Naive B cell (primary cell): ENCODE measurements at places on chromosomes 6 and 20.

- peaks cover 13% of the 10 kb centered on the region for H3K4me1 ChIP-seq
- peaks cover 16% of the 10 kb centered on the region for H3K36me3 ChIP-seq
- H3K27me3 ChIP-seq = peaks cover 43% of the 10 kb centered on the region
- DNase-seq = no peak
These were observed 234.7 kb upstream of the SULF2 start for GRCh38 chr20:48019940-48020339.

DNA sequence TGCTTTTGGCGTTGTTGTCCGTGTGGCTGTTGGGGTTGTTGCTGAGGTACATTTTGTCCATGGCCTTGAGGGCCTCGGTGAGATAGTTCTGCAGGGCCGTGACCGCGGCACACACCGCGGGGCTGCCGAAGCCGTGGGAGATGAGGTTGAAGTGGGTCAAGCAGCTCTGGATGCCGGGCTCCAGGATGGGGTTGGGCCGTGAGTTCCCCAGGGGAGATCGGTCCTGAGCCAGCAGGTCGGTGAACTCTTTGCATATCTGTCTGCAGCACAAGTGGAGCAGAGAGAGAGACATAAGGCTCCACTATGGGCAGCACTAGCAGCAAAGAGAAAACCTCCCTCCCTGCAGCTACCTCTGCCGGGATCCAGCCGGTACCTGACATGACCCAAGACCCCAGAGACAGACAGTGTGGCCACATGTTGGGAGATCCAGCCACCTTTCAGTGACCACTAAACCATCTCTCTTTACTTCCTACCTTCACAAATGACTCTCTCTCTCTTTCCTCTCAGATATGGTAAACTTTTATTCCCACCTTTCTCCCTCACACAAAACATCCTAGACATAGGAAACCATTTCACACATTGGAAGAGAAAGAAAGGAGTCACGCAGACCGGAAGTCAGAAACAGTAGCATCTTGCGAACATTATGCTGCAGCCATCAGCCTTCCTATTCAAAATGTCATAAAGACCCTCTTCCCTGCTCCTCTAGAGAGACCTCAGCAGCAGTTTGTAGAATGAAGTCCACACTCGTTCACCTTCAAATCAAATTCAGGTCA lies 16.2 kb downstream of the TFAP2A start:
- no peak overlapping the region for H3K4me3 ChIP-seq
- H3K36me3 ChIP-seq = peaks cover 9% of the 10 kb centered on the region
- H3K4me1 ChIP-seq = peaks cover 7% of the 10 kb centered on the region

GRCh38 chr20:20367575-20368417 lies at the start of gene INSM1:
Gene INSM1 (plus strand): TSS chr20:20368104. CDS start chr20:20368268, 164 bp downstream.
- peaks cover 19% of the 10 kb centered on the region for H3K4me1 ChIP-seq
- H3K27ac ChIP-seq = no peak within 1 kb of the TSS
- no peak for DNase-seq
- peaks cover 67% of the 10 kb centered on the region for H3K27me3 ChIP-seq
- peak within 1 kb of the TSS; percentile 79 for H3K4me3 ChIP-seq

- no peak for DNase-seq
- H3K4me1 ChIP-seq = no peaks in the 10 kb centered on the region
- peaks cover 11% of the 10 kb centered on the region for H3K27me3 ChIP-seq
- H3K36me3 ChIP-seq = no peaks in the 10 kb centered on the region
- H3K27ac ChIP-seq = no peak overlapping the region
- no peak overlapping the region for H3K4me3 ChIP-seq
These were observed 45.9 kb downstream of the RIPOR3 start for GRCh38 chr20:50645253-50646068.

DNA sequence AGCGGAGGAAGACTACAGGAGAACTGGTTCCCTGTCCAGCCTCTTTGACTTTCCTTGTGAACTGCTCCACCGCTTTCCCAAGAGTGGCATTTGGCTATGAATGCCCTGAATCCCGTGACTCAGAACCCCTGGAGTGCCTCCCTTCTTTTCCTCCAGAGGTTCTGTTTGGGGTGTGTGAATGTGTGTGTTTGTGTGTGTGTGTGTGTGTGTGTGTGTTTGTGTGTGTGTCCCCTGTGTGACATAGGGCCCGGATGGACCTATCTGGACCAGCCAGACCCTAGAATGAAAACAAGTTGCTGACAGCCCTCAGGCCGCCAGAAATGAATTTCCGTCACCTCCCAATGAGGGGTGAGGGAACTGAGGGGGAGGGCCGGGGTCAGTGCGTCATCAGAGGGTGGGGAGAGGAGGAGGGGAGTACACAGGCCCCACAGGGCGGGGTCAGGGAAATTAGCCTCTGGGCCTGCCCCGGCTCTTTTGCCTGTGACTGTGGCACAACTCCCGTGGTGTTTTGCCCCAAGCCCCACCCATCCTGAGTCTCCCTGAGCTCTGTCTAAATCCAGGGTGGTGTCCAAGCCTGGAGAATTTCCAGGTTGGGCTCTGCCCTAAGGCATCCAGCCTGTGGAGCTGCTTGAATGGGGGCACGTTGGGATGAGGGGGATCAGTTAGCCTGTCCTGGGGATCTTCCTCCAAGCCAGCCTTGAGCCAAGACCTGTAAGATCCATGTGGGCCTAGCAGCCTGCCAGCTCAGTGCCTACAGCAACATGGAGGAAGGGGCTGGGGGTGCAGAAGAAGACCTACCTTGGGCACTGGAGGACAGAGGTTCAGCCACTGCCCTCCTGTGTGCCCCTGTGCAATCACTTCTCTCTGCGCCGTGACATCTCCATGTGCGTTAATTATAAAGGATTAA lies 15.2 kb upstream of the MRPS18A start:
- peaks cover 39% of the 10 kb centered on the region for H3K4me1 ChIP-seq
- peak overlapping the region; percentile 91 for H3K27ac ChIP-seq
- DNase-seq = peak; percentile 44
- no peaks in the 10 kb centered on the region for H3K36me3 ChIP-seq

DNA sequence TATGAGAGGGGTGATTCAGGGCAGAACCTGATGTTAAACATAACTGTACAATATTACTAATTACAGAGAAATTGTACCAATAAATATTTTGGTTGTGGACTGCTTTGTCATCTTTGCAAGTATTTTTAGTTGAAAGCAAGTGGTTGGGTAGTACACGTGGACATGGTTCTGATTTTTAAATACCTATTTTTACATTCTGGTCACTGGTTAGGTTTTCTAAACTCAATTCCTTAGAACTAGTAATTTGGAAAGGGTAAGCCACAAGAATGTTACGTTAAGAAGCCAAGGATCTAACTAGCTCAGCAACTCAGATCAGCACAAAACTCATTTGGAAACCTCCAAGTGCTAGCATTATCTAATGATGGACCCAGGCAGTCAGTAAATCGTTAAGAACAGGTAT lies 2.7 kb downstream of the EPB41L2 start:
- no peaks in the 10 kb centered on the region for H3K36me3 ChIP-seq
- no peaks in the 10 kb centered on the region for H3K27me3 ChIP-seq
- DNase-seq = no peak
- peaks cover 22% of the 10 kb centered on the region for H3K4me1 ChIP-seq
- no peak overlapping the region for H3K27ac ChIP-seq

DNA sequence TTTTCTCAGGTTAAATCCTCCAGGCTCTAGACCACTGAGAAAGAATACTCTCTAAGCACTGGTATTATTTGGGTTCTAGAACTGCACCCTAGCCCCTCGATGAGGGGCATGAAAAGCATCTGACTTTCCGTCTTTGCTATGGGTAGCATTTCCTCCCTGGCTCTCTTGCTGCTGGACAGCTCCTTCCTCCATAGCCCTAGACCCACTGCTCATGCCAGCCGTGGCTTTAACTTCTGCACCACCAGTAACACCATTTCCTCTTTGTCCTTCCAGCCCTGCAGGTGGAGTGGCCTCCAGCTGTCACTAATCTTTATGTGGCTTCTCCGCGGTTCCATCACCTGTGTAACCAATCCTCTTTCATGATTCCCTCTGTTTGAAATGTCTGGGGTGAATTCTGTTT lies 194.9 kb downstream of the SCP2D1 start:
- no peak overlapping the region for H3K27ac ChIP-seq
- peaks cover 9% of the 10 kb centered on the region for H3K27me3 ChIP-seq
- H3K4me3 ChIP-seq = no peak overlapping the region
- DNase-seq = no peak
- H3K4me1 ChIP-seq = no peaks in the 10 kb centered on the region

- no peaks in the 10 kb centered on the region for H3K27me3 ChIP-seq
- no peaks in the 10 kb centered on the region for H3K36me3 ChIP-seq
- no peak overlapping the region for H3K27ac ChIP-seq
- H3K4me3 ChIP-seq = no peak overlapping the region
- peak; percentile 5 for DNase-seq
- no peaks in the 10 kb centered on the region for H3K4me1 ChIP-seq
These were observed 33.1 kb upstream of the LCA5 start for GRCh38 chr6:79570129-79571029.

GRCh38 chr6:51105357-51105756 lies 286.7 kb downstream of the TFAP2B start:
- no peaks in the 10 kb centered on the region for H3K4me1 ChIP-seq
- DNase-seq = no peak
- no peaks in the 10 kb centered on the region for H3K36me3 ChIP-seq

DNA sequence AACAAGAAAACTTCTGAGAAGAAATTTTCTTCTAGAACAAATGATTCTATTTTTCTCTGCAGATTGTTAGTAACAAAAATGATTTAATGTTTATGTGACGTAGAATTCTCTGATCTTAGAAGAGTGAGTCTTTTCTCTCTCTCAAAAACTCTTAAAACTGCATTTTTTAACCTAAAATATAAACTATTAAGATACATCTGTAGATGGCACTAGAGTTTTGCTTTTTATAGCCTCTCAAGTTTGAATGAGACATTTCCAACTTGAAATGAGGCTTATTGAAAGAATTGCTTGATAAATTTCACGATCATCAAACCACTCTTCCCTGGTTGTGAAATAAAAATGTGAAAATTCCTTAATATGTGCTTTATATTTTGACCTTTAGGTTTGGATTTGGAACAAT lies 53.8 kb downstream of the PHF3 start:
- H3K27me3 ChIP-seq = no peaks in the 10 kb centered on the region
- DNase-seq = no peak
- no peak overlapping the region for H3K4me3 ChIP-seq
- no peak overlapping the region for H3K27ac ChIP-seq
- H3K36me3 ChIP-seq = peaks cover 5% of the 10 kb centered on the region

GRCh38 chr20:58908941-58909340 lies 56.4 kb downstream of the GNAS start:
- peak overlapping the region; percentile 36 for H3K4me3 ChIP-seq
- peak overlapping the region; percentile 64 for H3K27ac ChIP-seq
- H3K4me1 ChIP-seq = peaks cover 42% of the 10 kb centered on the region
- no peak for DNase-seq

GRCh38 chr6:169976301-169977081 lies 225.1 kb downstream of the ERMARD start:
- H3K27me3 ChIP-seq = no peaks in the 10 kb centered on the region
- DNase-seq = no peak
- H3K4me3 ChIP-seq = no peak overlapping the region
- H3K36me3 ChIP-seq = no peaks in the 10 kb centered on the region
- no peak overlapping the region for H3K27ac ChIP-seq

- no peak for DNase-seq
- H3K4me3 ChIP-seq = no peak overlapping the region
- no peak overlapping the region for H3K27ac ChIP-seq
- no peaks in the 10 kb centered on the region for H3K27me3 ChIP-seq
- H3K4me1 ChIP-seq = no peaks in the 10 kb centered on the region
- H3K36me3 ChIP-seq = no peaks in the 10 kb centered on the region
These were observed 198.2 kb upstream of the PLCB4 start for GRCh38 chr20:8870652-8871051.

GRCh38 chr6:73610444-73611275 lies 43.1 kb downstream of the SLC17A5 start:
- no peaks in the 10 kb centered on the region for H3K4me1 ChIP-seq
- DNase-seq = peak; percentile 39
- no peak overlapping the region for H3K4me3 ChIP-seq
- H3K27ac ChIP-seq = no peak overlapping the region
- H3K36me3 ChIP-seq = peaks cover 15% of the 10 kb centered on the region

GRCh38 chr6:168864541-168865460 lies 388.8 kb downstream of the THBS2 start:
- H3K36me3 ChIP-seq = no peaks in the 10 kb centered on the region
- H3K27ac ChIP-seq = no peak overlapping the region
- H3K27me3 ChIP-seq = peaks cover 4% of the 10 kb centered on the region
- no peaks in the 10 kb centered on the region for H3K4me1 ChIP-seq
- no peak overlapping the region for H3K4me3 ChIP-seq

GRCh38 chr6:170096803-170097504 lies 193.9 kb downstream of the DLL1 start:
- H3K27me3 ChIP-seq = no peaks in the 10 kb centered on the region
- H3K27ac ChIP-seq = no peak overlapping the region
- no peaks in the 10 kb centered on the region for H3K4me1 ChIP-seq

DNA sequence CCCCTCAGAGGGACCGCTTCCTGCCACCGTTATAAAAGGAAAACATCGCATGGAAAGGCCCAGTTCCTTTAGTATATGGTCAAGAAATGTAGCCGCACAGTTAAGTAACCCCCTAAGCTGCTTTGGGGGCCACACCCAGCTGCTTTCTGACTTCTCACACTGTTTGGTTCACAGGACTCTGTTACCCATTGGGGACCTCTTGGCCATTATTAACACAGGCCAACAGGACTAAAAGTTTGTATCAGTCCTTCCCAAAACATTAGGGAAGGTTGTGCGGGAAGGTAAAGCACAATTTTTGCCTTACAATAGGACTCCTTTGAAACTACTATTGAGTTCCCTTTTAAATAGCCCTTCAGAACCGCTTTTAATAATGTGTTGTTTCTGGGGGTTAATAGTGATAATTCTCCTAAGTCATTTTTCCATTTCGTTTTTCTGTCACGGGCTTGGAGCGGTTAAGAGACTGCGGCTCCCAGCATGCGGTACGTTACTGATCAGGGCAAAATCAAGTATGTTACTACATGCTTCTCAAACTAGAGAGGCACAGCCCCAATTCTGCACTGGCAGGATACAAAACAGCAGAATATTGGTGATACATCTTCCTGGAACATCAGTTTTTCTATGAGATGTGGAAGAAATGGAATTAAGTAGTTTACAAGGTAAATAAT lies 668 bp upstream of the RPP40 start:
- peaks cover 10% of the 10 kb centered on the region for H3K36me3 ChIP-seq
- no peaks in the 10 kb centered on the region for H3K27me3 ChIP-seq
- H3K4me1 ChIP-seq = peaks cover 6% of the 10 kb centered on the region
- H3K4me3 ChIP-seq = peak overlapping the region; percentile 89

GRCh38 chr6:137475103-137475502 lies 19.1 kb downstream of the OLIG3 start:
- H3K27ac ChIP-seq = no peak overlapping the region
- H3K27me3 ChIP-seq = peaks cover 67% of the 10 kb centered on the region
- DNase-seq = no peak
- no peaks in the 10 kb centered on the region for H3K36me3 ChIP-seq
- H3K4me3 ChIP-seq = no peak overlapping the region

DNA sequence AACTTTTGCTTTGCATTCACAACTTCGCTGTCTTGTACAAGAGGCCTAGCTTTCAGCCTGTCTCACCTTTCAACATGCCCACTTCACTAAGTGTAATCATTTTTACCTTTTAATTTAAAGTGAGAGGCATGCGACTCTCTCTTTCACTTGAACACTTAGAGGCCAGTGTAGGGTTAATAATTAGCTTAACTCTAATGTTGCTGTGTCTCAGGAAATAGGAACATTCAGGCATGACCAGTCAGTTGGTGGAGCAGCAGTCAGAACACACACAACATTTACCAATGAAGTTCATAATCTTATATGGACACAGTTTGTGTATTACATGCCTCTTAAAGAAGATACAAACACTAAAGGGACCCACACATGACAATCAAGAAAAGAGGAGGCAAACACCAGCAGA lies 47.6 kb downstream of the HTR1B start:
- no peaks in the 10 kb centered on the region for H3K27me3 ChIP-seq
- H3K36me3 ChIP-seq = no peaks in the 10 kb centered on the region
- no peak overlapping the region for H3K4me3 ChIP-seq
- no peak for DNase-seq
- H3K4me1 ChIP-seq = no peaks in the 10 kb centered on the region
